ENCODE measurements at places on chromosomes 4 and X. TPM values are rescaled to one million over a fixed set of nuclear protein-coding genes. Genes with fewer than 3 reads are reported as not detected.

Gene STS
- total RNA-seq = 4.7 TPM

Gene GRID2
- total RNA-seq = 1.6 TPM

Gene GAGE2A
- total RNA-seq = not detected

Gene NWD2
- total RNA-seq = not detected

Gene SPANXA2
- total RNA-seq = not detected

Gene FGFRL1
- total RNA-seq = 54.3 TPM

All from skeletal muscle tissue (tissue), 5 donors.